Lower leg skin (tissue), 4 donors: ENCODE measurements at places on chromosomes 1 and 21.

DNA sequence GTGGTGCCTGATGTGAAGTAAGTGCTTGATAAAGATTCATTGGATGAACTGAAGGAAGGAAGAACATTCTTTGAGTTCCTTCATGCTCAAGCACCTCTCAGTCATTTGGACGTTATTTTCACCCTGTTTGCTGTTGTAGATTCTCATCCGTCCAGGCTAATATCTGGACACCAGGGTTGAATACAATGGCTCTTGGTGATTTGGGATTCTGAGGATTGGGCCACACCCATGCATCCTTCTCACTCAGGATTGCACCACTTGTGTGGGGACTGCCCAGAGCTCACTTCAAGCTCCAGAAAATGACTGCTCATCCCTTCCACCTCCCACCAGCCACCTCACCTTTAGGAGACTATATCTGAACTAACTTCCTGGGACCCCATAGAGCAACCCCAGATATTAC is 117.1 kb upstream of the IPO9 start:
- DNase-seq = peak; percentile 86

DNA sequence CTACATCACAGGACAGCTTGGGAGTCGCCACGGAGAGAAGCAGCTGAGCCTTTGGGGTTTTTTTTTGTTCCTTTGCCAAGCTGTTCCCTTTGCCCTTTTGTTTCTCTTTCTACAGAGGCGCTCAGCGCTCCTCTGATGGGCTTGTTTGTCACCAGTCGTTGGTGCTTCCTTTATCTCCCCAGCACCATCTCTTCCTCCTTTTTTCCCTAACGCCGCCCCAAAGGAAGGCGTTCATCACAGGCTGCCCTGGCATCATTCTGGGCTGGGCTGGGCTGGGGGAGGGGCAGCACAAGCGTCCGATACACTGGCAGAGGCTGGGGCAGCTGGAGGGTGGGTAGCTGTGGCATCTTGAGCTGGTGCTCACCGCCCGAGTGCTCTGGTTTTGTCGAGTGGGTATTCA is 10.5 kb downstream of the IGSF21 start:
- DNase-seq = no peak

DNA sequence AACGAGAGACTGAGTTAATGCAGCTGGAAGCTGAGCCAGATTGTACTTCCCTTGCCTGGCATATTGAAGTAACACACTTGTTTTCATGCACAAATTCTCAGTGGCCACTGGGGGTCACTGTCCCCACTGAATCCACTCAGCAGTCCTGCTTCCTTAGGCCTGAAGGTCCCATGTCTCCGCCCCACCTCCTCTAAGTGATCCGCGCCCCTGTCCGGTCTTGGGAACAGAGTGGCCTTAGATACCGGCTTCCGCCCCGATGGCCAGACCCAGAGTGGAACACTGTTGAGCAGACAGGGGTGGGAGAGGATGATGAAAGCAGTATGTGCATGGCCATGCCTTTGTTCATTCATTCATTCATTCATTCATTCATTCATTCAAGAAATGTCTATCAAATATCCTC is 34.8 kb downstream of the CHAF1B start:
- DNase-seq = peak; percentile 77

DNA sequence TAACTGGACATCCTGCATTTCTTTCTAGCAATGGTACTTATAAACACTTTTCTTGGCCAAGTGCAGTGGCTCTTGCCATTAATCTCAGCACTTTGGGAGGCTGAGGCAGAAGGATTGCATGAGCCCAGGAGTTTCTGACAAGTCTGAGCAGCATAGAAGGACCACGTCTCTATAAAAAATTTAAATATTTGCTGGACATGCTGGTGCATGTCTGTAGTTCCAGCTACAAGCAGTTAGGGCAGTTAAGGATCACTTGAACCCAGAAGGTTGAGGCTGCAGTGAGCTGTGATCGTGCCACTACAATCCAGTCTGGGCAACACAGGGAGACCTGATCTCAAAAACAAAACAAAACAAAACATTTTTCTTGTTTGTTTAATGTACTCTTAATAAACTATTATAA is 434.0 kb downstream of the PLA2G4A start:
- no peak for DNase-seq

DNA sequence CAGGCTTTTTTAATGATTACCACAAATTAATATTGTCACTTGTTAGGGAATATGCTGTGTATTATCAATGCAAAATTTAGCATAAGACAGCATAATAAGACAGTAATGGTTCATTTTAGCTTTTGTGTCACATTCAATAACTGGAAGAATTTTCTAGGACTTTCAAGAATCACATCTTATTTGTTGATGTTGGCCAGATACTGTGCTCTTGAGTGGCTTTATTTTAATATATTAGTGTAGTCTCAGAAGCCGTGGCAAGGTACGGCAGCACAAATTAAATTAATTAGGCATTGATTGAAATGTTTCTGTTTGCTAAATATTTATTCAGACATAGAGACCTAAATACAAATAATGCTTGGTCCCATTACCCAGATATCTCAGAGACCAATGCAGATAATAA is 10.4 kb downstream of the IFI44L start:
- DNase-seq = no peak

DNA sequence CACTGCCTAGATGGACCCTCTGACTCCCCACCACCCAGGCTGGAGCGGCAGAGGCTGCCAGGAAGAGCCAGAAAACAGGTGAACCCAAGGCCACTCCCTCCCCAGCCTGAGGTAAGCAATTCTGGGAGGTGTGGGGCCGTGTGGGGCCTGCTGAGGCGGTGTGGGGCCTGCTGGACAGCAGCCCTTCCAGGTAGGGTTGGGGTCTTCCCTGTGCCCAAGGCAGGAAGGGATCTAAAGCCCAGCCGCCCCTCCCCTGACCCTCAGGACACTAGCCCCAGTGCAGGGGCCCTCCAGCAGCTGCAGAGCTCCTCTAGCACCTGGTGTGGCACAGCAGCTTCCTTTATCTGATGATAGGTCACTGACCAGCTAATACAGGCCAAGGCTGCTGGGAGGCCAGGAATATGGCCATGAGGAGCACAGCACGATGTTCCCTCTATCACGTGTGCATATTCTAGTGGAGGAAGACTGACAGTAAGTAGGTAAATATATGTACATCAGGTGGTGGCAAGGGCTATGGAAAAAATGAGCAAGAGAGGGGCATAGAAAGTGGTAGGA is 86.9 kb downstream of the IER5 start:
- DNase-seq = peak; percentile 50

GRCh38 chr1:65896721-65897120 is 104.0 kb downstream of the PDE4B start:
- no peak for DNase-seq

- DNase-seq = no peak
These were observed 44.7 kb upstream of the LRRC7 start for GRCh38 chr1:69523032-69523431.

DNA sequence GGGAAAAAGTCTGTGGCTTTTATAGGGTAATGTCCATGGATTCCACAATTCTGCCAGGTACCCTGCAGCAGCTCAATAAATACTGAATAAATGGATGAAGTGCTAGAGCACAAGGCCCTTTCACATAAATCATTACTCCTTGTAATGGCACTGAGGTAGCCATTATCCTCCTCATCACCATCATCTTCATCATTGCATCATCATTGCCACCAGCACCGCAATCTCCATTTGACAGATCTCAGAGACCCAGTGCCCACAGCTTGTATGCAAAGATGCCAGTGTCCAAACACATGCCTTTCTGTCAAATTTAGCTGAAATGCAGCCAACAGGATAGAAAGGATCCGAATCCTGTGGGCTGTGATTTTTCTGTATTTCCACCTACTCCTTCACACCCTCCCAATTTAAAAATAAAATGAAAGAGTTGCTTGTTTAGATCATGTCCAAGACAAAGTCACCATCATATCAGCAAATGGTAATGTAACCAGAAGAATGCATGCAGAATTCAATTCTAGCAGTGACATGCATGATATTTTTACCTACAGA is 17.4 kb downstream of the DAB1 start:
- DNase-seq = no peak

DNA sequence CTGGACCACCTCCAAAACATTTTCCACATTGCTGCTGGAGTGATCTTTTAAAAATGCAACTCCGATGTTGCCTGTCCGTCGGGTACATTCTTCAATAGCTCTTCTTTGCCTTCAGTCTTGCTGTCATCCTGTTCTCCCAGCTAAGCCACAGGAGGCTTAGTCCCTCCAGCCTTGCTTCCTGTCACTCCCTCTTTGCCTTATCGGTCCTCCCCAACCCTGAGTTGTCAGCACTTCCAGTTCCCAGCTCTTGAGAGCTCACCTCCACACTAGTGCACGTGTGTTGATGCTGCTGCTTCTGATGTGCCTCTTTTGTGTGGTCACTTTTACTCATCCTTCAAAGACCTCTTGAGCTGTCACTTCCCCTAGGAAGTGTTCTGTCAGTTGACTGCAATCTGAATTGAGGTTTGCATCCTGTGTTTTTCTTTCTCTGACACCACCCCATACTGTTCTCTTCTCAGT is 15.3 kb downstream of the UCK2 start:
- DNase-seq = no peak

GRCh38 chr1:19096036-19096833 is 113.8 kb downstream of the UBR4 start:
- no peak for DNase-seq

DNA sequence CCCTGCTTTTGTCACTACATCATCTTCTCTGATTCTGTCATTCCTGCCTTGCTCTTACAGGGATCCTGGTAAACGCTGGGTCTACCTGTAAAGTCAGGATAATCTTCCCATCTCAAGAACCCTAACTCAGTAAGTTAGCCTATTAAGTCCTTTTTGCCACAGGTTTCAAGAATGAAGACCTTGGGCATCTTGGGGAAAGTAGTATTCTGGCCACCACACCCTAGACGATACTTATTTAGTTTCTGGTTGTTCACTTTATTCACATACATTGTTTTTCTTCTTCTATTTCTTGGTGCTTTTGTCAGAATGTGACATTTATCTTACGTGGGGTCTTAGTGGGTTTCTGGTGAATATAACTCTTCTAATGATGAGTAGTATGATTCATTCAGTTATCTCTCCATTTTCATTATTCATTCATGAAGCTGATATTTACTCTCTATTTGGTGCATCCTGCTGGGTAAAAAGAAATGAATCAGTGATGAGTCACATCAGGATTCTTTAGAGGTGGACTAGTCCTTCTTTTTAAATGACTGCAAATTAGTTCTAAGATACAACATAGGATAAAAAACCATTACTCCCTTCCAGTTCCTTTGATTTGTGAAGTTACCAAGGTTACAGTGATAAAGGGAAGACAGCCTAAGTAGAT is 514.4 kb upstream of the B3GALT2 start:
- no peak for DNase-seq

DNA sequence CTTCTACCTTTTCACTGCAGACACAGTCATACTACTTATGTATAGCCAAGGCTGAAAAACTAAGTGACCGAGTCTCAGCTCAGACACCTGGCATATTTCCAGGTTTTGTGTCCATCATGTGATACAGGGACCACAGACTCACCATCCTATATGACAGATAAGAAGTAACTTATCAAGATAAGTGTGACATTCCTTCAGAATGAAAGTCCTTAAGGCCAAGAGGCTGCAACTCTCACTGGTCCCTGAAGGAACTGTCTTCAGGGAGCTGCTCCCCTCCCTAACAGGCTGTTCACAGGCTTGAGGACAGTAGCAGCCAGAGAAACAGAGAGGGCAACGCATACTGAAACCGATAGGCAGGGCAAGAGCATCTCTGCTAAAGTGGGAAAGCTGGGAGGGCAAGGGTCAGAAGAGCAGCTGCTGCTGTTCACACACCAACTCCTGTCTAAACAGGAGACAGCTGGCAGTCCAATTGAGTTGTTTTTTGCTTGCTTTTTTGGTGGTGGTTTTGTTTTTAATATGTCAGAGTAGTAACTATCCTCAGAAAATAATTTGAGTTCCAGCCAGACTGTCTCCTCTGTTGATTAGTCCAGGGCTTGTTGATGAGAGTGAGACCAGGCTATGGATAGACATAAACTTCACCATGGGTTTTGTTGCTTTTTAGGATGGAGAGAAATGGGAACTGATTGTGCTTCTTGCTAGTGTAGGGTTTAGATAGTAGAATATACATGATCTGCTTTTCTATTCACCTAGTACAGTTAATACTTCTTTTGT is 67.7 kb downstream of the MACF1 start:
- DNase-seq = no peak

DNA sequence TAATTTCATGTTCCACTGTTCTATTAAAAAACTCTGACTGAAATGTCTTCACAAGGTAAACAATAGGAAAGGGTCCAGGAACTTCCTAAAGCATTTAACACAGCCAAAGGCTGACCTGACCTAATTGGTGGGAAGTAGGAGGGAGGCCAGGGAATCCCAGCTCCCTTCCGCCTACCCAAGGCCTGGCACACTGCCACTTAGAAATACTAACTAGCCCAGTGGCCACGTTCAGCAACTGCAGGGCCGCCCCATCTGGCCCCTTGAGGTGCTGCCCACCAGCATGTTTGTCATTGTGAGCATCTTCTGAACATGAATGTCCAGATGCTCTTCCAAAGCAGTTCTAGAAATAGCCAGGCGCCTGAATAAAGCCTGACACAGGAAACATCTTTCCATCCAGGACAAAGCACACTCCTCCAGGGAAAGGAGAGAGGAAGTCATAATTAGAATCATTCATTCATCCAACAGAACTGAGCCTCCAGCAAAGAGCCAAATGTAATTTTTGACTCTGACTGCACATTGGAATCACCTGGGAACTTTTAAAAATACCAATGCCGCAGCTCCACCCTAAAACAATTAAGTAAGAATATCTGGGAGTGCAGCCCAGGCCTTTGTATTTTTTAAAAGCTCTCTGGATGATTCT is 44.6 kb upstream of the BCL9 start:
- no peak for DNase-seq

DNA sequence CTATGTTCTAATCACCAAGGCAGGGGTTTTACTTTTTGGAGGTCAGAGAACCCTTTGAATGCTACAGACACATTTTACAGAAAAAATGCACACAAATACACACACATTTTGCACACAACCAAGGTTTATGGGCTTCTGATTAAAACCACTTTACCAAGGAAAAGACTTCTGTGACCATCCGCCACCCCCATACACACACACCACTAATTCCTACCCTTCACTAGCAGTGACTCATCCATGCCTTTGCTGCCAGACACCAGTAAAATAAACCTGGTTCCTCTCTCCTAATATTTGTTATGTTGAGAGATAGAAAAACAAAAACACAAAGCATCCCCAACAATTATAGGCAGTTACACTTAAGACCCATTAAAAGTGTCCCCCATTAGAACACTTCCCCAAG is 12.9 kb downstream of the PIGM start:
- DNase-seq = no peak

DNA sequence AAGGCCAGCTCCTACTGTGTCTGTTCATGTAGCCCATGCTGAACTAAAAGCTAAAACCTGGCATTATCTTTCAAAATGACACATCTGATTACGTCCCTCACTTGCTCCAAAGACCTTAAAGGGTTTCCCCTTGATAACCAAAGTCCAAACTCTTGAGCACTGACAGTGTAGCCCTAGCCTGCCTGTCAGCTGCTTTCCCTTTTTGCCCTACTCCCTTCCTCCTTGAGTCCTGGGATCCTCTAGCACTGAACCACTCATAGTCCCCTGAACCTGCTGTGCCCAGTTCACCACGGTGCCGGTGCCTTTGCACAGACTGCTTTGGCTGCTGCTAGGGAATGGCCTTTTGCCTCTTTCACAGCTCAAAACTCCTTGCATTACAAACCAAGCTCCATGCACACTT is 67.5 kb downstream of the PLXNA2 start:
- no peak for DNase-seq

GRCh38 chr1:114099268-114099667 is 54.4 kb downstream of the SYT6 start:
- DNase-seq = no peak
